ENCODE measurements at places on chromosomes 5 and 9.

DNA sequence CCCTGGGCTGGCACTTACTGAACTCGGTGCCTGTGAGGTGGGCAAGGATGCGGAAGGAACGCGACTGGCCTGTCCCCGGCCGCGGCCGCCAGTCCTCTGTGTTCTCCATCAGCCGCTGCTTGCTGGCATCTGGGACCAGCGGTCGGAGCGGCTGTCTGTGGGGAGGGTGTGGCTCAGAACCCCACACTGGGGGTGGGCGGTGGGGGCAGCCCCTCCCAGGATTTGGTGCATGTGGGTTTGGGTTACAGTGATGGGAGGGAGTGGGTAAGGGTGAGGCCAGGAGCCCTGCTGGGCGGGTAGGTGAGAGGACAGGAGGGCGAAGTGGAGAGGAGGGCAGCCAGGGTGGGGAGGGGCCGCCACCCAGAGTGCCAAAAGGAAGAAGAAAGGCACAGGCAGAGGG, 6.4 kb downstream of the PDLIM7 start:
- no peak for DNase-seq

- DNase-seq, result no peak
Measured at GRCh38 chr5:40914835-40915234, 5.5 kb downstream of the C7 start.

- no peak for DNase-seq
Measured at GRCh38 chr5:118043531-118043930, 944.8 kb downstream of the DTWD2 start.

DNA sequence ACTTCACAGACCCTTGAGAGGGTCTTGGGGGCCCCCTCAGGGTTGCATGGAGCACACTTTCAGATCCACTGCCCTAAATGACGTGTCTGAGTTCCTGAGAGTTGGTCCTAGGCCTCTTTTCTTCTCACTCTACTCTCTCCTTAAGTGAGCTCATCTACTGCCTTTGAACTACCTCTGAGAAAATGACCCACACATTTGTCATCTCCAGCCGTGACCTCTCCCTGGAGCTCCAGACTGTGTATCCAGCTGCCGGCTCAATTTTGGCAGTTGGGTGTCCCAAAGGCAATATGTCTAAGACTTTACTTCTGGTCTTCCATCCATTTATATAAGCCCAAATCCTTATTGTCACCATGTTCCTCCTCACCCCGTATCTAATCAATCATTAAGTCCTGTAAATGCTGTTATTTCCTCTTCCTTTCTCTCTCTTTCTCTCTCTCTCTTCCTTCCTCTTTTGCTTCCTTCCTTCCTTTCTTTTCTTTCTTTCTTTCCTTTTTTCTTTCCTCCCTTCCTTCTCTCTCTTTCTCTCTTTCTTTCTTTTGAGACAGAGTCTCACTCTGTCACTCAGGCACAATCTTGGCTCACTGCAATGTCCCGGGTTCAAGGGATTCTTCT, 51.2 kb upstream of the HSPA9 start:
- peak; percentile 5 for DNase-seq

DNA sequence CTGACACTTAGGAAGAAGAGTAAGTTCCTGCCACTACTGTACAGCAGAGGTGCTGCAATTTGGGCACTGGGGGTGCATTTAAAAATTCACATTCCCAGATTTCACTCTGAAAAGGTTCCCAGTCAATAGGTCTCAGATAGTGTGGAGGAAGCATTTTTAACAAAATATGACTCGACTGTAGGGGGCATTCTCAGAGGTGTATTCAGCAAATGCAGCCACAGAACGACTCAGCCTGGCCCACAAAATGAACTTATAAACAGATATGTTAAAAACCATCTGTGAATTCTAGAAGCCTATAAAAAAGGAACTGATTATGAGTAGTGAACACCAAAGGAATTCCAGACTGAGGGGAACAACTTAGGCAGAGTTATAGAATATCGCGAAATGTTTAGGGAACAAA, 31.1 kb downstream of the MLLT3 start:
- DNase-seq, result no peak

All from D341Med (cell line).